Stimulated activated CD4-positive, alpha-beta T cell treated with anti-CD3 and anti-CD28 coated beads, Interleukin-4, amount 100 ng/mL, for 4 hours (primary cell): ENCODE measurements at places on chromosomes 6 and 20.
A peak's percentile ranks its signal among the peaks of the same experiment; 100 is the strongest.

DNA sequence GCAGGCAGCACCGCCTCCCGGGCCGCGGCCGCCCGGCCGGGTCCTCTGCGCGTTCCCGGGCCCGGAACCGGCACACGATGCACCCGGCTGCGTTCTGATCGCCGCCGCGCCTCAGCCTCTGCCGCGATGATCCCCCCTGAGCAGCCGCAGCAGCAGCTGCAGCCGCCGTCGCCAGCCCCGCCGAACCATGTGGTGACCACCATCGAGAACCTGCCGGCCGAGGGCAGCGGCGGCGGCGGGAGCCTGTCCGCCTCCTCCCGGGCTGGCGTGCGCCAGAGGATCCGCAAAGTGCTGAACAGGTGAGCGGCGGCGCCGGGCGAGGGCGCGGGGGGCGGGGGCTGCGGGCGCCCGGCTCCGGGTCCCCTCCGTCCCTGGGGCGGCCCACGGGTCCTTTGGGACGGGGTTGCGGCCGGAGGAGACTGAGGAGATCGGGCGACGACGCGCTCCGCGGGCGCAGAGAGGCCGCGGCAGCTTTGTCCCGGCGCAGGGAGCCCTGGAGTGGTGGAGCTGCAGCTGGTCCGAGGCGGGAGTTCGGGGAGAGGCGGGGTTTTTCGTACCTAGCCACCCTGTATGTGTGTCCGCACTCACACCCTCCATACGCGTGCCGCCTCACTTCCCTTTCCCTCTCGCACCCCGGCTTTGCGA is 659 bp downstream of the SLC35F1 start:
- no peak for DNase-seq

- no peak for DNase-seq
Observed at GRCh38 chr6:134772671-134773360, 177.1 kb downstream of the ALDH8A1 start.

DNA sequence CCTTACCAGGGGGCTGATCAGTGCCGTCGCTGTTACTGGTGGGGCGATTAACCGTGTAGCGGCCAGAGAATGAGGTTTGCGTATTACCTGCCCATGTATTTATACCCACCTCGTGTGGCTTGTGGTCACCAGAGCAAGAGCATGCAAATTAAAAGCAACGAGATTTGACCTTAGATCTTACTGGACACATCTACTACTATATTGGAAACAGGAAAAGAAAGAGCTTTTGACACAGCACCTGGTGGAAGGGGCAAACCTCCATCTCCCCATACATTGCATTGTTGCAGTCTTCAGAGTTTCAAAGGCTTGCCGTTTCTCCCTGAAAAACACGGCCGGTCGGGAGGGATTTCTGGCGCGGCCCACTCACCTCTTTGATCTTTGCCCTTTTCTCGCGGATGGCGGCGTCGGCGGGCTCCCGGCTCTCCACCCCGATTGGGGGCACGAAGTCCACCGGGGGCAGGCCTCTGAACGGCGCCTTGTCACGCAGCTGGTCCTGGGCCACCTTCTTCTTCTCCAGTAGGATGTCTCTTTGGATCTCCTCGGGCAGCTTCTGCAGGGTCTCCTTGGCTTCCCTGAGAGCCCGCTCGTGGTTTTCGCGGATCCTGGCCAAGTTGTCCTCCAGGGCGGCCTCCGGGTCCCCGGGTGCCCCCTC is 1.3 kb downstream of the MAN1A1 start:
- peak; percentile 23 for DNase-seq

GRCh38 chr20:63047267-63047666 is 40.5 kb upstream of the BHLHE23 start:
- DNase-seq, result no peak

- DNase-seq, result no peak
Observed at GRCh38 chr6:129451187-129451586, 258.8 kb downstream of the ARHGAP18 start.

DNA sequence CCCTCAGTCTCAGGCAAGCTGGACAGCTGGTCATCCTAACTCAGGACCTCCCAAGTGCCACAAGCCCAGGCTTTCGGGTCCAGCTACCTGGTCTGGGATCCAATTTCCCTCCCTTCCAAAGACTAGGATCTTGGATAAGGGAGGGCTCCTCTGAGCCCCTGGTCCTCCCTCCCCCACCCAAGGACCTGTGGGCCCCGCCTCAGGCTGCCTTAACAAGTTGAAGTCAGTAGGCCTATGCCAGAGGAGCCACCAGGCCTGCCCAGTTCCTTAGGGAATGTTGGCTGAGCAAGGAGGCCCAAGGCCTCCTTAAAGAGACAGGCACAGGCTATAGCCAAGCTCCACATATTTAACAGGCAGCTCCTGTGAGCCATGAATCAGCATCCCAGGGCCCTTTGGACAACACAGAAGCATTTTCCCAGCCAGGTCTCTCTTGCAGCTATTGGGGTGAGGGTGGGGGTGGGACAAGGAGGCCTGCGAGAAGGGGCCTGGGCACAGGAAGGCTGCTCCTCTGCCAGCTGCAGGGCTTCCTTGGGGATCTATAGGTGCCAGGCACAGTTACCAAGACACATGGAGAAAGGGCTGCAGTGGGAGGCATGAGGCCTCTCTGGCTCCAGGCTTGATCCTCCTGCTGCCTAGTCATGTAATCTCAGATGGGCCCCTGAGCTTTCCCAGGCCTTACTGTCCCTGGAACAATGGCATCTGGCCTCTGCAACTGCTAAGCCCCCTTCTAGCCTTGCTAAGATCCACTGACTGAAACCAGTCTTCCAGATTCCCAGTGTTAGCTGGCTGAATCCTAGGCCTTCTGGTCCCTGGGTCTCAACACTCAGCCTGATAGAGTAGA is 27.4 kb upstream of the NOL4L start:
- DNase-seq, result no peak

DNA sequence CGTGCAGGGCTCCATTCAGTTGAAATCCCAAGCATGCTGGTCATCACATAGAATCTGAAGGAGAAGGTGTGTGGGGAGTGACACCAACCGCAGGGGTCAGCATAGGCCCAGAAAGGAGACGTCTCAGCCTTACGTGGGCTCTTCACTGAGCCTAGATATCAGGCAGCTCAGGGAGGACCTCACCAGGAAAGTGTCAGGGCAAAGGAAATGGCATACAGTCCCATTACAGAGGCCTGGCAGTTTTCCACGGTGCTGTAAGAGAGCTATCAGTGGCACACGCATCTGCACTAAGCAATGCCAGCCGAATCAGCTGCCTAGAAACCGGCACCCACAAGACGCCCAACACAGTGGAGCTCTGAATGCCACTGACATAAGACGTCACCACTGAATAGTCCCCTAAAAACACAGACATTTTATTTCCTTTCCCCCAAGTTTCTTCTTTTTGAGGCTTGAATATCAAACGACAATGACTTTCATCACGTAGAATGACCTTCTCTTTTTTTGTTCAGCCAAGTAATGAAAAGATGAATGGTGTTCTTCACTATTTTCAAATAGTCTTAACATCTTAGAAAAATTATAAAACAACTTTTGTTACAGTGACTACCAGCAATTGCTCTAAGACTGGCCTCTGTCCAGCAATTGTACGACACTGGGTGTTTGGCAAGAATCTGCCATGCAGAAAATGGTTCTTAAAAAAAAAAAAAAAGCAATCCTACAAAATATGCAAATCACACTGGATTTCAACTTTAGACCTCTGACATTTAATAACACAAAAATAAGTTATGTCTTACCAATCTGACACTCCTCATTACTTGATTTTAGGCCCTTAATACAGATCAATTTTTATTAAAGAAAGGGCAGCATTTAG is 88.9 kb upstream of the FOXQ1 start:
- no peak for DNase-seq

DNA sequence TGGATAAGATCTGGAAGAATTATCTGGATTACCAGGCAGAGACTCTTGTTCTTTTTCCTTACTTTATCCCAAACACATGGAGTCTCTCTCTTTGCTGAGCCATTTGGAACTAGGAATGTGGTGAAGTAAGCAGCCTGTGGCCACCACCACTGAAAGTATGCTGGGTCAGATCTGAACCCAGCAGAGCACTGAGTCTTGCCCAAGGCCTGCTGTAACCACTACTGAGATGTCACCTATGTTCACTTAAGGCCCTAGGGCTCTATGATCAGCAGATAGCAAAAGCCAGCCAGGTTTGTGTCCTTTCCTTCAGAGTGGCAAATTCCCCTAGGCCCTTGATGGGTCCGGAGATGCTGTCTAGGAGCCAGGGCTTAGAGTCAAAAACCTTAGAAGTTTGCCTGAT is 103.3 kb upstream of the PLN start:
- no peak for DNase-seq

GRCh38 chr6:119384444-119384843 is 34.9 kb upstream of the MAN1A1 start:
- DNase-seq, result no peak

DNA sequence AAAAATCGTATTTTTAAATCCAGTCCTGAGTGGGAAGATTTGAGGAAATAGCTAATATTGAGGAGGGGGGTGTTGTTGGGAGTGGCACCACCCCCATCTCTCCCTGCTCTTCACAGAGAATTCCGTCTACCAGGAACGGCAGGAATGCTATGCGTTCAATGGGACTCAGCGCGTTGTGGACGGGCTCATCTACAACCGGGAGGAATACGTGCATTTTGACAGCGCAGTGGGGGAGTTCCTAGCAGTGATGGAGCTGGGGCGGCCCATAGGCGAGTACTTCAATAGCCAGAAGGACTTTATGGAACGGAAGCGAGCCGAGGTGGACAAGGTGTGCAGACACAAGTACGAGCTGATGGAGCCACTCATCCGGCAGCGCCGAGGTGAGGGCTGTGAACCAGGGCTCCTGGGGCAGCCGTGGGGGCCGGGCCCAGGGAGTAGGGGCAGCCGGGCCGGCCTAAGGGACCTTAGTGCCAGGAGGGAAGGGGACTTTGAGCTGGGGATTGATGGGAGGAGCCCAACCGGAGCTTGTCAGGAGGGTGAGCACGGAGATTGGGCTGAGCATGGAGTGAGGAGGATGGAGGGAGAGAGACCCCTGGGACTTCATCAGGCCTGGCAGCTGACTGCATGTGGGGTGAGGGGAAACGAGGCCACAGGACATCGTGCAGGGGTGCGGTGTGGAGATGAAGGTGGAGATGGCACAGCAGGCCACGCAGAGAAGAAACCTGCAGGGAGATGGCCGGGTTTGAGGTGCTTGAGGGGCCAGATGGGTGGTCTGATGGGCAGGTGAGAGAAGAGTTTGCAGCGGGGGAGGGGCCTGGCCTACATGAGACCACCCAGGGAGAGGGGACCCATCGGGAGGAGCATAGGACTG is 41.3 kb downstream of the HLA-DPB1 start:
- DNase-seq, result no peak

GRCh38 chr6:17022604-17023003 is 79.2 kb upstream of the STMND1 start:
- DNase-seq, result no peak
